Upper lobe of right lung (tissue), 1 donor: ENCODE measurements at places on chromosomes 1 and 21. TPM values are rescaled to one million over a fixed set of nuclear protein-coding genes. Genes with fewer than 3 reads are reported as not detected.
A peak's percentile ranks its signal among the peaks of the same experiment; 100 is the strongest.

DNA sequence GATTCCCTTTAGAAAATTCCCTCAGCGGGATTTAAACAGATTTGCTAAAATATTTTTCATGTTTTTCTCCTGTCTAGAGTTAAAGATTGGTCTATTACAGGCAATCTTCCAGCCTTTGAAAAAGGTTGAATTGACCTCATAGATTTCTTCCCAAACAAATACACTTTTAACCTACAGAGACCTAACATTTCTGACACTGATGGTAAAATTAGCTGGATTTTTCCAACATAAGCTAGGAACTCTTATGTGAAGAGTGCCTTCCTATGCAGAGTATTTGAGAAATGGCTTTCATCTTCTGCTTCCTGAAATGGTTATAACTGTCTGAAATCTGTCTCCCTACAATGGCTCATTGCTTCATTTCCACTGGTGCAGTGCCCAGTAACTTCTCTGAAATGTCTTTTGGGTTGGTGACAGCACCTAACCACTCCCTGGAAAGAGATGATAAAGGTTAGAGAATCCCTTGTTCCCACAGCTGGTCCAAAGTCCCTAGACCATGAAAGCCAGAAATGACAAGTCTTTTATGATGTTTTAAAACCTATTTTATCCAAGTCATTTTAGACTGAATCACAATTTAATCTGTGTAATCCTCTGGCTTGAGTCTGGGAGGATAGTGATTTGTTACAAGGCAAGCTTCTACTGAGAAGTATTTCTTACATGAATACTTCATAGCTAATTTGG, 269.4 kb downstream of the BACH1 start:
- DNase-seq: no peak

GRCh38 chr1:86939406-86939805, 25.0 kb downstream of the HS2ST1 start:
- DNase-seq: no peak

GRCh38 chr1:21251773-21252471, 38.3 kb downstream of the ECE1 start:
- DNase-seq: no peak

GRCh38 chr21:36223451-36223850, 66.8 kb downstream of the DOP1B start:
- no peak for DNase-seq

DNA sequence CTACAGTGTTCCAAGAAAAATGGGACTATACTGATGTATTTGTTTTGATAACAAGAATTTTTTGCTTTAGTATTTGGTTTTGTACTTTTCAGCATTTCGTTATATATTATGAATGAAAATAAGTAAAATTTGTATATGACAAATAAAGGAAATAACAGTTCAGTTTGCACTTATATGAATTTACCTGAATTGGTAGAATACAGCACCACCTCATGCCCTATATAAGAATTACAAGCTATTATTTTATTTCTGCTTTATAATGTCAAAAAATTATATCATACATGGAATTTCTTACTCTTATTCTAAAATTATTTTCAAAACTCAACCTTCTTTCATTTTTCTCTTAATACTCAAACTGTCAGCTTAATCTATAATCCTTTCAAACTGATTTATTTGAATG, 14.6 kb downstream of the EFCAB7 start:
- DNase-seq: no peak

GRCh38 chr1:3611170-3612019, at the start of gene MEGF6:
Gene MEGF6 (minus strand): TSS chr1:3611508. CDS start chr1:3611268, 240 bp downstream.
- DNase-seq: peak; percentile 93

DNA sequence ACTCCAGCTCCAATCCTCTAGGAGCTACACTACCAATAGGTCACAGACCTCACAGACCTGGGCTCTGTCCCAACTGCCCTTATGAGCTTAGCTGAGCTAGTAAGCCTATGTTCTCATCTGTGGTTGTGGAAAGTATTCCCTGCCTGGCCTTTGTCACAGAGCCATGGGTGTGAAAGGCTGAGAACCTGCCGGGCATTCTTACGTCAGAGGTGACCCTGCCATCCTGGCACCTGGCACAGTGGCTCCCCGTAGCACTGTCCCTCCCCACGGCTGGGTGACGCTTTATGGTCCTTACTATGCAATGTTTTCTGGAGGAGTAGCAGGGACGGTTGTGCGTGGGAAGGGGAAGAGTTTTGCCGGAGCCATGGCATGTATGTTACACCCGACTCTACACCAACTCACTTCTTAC, 3.5 kb downstream of the TNFRSF1B start:
- no peak for DNase-seq

DNA sequence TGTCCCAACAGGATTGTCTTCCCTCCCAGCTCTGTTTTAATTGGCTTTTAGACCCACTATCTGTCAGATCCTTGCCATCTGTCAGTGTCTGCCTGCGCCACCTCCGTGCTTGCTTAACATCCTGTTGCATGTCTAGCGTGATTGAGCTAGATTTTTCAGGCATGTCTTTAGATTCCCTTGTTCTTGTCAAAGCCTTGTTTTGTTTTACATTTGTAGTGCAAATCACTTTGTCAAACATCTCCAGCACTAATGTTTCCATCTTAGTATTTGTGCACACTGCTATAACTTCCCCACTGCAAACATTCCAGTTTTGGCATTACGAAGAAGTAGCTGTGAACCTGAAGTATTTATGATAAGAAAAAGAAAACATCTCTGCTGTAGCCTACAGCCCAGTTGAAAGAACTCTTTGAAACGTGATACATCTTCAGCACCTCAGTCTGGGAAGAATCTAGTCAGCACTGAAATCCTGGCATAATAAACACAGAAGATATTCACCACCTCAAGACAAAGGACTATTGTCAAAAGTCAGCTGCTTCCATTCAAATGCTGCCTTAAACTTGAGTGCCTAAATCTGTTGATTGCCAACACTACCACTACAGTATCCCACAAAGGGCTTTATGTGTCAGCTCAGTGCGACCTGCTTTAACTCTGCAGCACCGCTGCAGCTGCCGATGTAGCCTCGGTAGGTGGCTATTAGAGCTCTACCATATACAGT, 105.0 kb downstream of the FNBP1L start:
- DNase-seq: no peak

- peak; percentile 74 for DNase-seq
Measured at GRCh38 chr1:44237721-44238457, 24.6 kb downstream of the DMAP1 start.

DNA sequence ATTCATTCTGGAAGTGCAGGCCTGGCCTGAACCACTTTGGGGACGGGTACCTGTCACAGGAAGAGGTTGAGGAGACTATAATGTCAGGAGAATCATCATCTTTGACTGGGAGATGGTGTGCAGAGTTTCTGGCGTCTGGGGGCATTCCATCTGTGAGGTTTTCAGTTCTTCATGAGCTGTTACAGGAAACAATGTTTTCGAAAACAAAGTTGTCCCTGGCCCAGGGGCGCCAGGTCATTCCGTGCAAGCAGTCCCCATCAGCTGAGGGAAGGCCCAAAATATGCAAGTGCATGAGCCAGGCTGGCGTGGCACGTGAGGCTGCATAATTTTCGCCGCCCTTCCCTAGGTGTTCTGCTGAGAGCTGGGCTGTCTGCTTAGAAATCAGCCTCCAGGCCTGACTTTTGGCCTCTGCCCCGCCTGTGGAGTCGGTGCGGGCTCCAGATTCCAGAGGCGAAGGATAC, 68.4 kb upstream of the ATP5PO start:
- DNase-seq: no peak

DNA sequence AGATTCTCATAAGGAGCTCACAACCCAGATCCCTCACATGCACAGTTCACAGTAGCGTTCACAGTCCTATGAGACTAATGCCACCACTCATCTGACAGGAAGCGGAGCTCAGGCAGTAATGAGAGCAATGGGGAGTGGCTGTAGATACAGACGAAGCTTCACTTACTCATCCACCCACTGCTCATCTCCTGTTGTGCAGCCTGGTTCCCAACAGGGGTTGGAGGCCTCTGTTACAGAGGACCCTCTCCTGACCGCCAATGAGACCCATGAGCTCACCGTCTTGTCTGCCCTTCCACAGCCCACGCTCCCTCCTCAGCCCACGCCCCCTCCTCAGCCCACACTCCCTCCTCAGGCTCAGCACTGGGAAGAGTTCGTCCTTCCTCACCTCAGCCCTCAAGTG, 39.6 kb downstream of the RSPH1 start:
- no peak for DNase-seq

GRCh38 chr21:20451046-20451445, 547.2 kb upstream of the NCAM2 start:
- DNase-seq: no peak

DNA sequence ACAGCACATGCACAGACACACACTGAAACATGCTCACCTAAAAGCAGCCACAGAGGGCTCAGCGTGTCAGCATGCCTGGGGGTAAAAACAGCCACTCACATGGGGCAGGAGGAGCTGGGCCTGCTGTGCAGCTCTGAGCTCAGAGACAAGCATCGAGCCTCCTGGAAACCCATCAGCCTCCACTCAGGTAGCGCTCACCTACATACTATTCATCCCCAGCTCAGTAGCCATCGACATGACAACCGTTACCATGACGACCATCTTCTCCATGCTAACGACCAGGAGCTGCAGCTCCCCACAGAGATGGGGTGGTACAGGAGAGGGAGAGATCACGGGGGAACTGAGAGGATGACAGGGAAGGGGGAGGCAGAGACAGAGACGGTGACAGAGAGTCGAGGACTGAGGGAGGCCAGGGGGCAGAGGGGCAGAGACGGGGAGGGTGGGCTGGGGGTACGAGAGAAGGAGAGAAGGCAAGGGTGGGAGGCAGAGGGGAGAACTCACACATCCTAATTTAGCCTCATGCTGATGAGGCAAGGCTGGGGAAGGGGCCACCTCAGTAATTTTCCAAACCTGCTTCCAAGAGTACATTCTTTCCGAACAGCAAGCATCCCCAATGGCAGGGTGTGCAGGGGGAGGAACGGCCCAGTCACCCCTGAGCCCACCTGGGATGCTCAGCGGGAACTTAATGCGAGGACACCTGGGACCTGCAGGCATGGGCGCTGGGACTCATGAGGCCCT, 28.4 kb downstream of the SDC3 start:
- no peak for DNase-seq

DNA sequence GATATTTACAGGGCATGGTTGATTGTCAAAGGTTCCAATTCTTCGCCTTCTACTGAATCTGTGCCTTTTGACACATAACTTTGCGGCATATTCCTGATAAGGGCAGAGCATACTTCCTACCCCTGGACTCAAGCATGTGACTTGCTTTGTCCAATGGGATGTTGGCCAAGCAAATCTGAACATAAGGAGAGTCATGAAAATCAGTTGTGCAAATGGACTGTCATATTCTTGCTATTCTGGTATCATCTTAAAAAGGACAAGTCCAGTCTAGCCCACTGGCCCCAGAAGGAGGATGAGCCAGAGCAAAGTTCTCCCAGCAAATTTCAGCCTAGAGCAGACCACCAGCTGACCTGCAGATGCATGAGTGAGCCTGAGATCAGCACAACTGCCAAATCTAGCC, 41.0 kb upstream of the MUTYH start:
- no peak for DNase-seq

- DNase-seq: peak; percentile 76
Measured at GRCh38 chr1:17437580-17438317, 1.7 kb downstream of the RCC2 start.

GRCh38 chr1:216812966-216813365, 89.7 kb upstream of the ESRRG start:
- no peak for DNase-seq

GRCh38 chr21:45152265-45152746, 77.9 kb downstream of the ADARB1 start:
- DNase-seq: peak; percentile 76

GRCh38 chr1:67532452-67533216, 102.4 kb upstream of the SERBP1 start:
- DNase-seq: no peak

- DNase-seq: no peak
Measured at GRCh38 chr1:92544756-92545165, 58.0 kb upstream of the GFI1 start.

Gene HNRNPR
- total RNA-seq: 85.2 TPM

Gene PMVK
- 38.4 TPM for total RNA-seq

Gene EGLN1
- 23.5 TPM for total RNA-seq

Gene FOXD2
- total RNA-seq: 0.35 TPM

Gene SELENBP1
- total RNA-seq: 321 TPM

Gene EFNA4
- total RNA-seq: 5.3 TPM
